NCI-H146 (cell line): ENCODE measurements at places on chromosomes 2 and 18.

GRCh38 chr2:241858206-241859016 is at the start of gene PDCD1:
PDCD1 (minus strand) TSS chr2:241858894; CDS start chr2:241858838, 56 bp downstream.
- DNase-seq = no peak

DNA sequence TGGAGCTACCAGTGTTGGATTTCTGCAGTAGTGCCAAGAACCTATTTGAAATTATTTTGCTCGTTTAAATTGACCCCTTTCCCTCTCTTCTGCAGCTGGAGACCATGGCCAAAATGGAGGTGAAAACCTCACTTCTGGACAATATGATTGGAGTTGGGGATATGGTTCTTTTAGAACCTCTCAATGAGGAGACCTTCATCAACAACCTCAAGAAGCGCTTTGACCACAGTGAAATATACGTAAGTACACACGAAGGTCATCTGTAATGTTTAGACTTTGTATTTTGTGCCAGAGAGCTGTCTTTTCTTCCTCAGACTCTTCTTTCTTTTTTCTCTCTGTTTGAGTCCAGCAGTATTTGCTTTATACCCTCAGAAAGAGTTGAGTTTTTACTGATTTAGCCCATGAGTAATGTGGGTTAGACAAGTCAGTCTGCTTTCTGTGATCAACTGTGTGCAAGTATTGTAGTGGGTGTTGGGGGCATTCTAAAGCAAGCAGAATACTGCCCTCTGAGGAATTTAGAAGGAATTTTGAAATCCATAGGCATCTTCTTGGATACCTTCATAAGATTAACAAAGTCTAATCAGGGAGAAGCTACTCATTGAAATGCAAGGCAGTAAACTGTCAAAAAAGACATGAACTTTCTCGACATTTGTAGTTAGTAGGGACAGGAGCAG is 31.7 kb downstream of the MYO1B start:
- DNase-seq = no peak

DNA sequence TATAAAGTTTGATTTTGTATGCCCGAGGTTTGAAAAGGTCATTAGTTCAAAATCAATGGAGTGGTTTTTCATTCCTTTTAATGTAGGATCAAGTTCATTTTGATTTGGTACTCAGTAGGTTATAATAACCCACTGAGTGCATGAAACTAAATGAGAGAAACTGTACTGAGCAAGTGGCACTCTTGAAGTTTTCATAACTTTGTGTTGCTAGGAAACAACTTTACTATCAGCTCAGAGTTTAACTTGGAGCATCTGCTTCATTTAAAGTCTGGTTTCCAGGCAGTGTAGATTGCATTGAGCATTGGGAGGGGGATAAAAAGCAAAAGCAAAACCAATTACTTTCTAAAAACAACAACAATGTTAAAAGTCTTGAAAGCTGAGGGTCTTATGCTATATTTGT is 1361.6 kb upstream of the CHAC2 start:
- DNase-seq = no peak

DNA sequence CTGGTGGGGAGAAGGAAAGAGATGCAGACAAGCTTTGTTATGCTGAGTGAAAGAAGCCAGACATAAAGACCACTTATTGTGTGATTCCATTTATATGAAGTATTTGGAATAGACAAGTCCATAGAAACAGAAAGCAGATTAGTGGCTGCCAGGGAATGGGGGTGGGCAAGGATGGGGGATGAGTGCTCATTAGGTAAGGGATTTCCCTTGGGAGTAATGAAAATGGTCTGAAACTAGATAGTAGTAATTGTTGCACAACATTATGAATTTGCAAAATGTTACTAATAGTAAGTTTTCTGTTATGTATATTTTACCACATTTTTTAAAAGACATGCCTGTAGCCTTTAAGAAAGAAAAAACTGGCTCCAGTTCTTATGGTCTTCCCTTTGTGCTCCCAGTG is 154.9 kb downstream of the LNPK start:
- no peak for DNase-seq

- no peak for DNase-seq
These were observed 191.5 kb upstream of the FANCL start for GRCh38 chr2:58432491-58433170.
